ENCODE measurements at places on chromosomes 3 and 15.

DNA sequence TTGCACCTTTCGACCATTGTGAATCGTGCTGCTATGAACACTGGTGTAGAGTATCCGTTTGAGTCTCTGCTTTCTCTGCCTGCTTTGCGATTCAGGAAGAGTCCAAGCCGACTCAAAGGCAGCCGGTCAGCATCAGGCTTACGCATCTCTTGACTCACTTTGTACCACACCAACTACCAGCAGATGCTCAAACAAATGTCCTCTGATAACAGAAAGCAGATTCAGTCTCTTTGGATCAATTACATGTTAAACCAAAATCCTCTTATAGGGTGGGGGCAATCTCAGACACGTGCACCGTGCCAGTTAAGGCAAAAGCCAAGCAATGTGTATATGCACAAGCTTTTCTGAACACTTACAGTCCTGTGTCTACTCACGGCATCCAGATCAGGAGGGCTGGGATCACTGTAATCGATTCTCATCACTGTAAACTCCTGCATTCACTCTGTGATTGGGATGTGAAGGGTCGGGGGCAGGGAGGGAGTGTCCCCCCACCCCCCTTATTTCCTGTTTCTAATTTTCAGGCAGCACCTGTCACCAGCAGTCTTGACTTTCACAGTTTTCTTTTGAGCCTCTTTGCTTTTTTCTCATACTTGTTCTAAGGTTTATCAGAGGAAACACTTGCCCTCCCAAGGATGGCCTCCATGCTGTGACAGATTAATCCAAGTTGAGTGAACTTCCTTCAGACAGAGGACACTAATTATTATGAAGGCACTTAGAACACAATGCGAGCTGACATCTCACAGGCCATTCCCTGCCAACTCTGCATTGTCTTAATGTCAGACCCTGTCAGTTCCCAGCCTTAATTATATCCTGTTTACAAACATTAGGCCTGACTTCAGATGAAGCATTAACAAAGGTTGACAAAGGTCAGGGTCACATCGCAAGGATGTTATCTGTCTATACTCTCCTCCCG, 153.5 kb downstream of the MECOM start:
- no peak for DNase-seq

DNA sequence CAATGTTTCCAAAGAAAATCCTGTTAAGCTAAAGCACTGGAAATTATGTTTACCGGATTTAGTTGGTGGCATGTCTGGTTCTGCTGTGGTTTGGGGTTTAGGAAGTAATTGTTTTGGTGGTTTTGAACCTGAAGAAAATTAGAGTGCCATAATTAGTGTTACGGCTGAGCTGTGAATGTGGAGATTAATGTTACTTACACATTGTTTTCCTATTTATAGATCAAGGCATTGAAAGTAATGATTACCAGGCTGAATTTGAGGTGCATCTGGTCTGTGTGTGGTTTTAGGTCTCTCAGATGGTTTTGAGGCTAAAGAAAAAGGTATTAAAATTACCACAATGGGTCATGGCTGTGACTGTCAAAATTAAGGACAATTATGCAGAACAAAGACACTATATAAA, 128.9 kb downstream of the TFG start:
- no peak for DNase-seq

DNA sequence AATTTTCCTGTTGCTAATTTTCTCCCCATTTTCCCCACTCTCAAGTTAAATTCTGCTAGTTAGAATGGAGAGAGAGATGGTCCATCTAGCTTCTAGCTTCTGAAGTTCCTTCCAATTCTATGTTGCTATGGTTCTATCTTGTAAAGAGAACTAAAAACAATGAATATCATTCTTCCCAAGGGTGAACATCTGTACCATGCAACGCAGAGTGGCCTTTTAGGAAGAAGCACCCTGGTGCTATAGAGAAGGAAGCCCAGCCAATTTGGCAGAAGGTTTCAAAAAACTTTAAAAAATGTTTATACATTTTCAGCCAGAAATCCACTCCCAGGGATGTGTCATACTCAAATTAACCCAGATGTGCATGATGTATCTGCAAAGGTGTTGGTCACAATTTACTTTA, 149.1 kb downstream of the SEMA6D start:
- no peak for DNase-seq

DNA sequence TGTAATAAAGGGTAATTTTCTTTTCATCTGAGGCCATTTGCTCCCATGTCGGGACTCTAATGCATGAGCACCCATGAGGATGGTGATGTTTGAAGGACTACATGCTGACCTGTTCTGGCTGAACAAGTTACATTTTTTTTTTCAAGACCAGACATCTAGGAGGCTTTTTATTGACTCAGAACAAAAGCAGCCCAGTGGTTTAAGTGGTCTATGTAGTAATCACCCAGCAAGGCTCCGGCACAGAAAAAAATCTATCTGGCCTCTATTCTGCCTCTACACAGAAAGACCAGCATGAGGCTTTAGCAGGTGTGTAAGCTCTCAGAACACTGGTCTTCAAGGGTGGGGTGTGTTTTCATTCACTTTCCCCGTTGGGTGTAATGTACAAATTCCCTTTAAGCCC, 95.1 kb upstream of the ZBED2 start:
- no peak for DNase-seq

DNA sequence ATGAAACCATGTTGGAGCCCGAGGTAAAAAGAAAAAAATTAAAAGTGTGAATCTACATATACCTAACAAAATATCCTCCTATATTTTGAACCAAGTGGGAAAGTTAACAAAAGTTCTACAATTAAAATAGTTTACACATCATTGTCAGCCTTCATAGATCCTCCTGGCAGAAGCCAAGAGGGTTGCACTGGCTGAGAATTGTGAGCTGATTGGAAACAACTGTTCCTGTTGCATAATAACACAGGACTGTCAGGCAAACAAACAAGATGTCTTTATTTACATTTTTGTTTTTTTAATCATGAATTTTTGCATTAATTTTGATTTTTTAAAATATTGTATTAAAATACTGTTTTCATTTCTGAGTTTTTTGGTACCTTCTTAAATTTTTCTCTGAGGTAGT, 215.2 kb upstream of the MME start:
- no peak for DNase-seq

DNA sequence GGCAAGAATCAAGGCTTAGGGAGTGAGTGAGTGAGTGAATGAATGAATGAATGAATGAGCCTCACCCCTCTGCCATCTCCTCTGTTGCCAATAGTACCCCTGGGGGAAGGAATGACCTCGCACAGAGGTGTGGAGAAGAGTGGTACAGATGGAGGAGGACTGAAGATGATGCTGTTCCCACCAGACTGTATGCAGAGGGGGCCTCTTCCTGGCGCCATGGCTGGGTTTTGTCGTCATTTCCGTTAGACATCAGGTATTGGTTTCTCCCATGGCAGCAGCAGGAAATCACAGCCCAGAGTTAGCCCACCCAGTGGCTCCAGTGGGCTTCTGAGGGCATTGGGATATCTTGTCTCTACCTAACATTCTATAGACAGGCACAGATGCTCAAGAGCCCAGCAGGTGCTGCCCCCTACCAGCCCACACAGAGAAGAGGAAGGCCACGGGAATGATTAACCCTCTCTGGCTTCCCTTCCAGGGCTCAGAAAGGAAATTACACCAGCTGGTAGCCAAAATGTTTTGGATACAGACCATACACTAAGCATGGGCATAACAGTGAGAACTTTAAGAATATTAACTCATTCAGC, 109.8 kb upstream of the SLC6A11 start:
- DNase-seq, result no peak

GRCh38 chr3:175601521-175601920, 742.4 kb downstream of the NAALADL2 start:
- DNase-seq, result no peak

Measured in NCI-H1436 treated with DMSO at 0.1 percent for 48 hours (cell line).